ENCODE measurements at places on chromosomes 4 and X. TPM values are rescaled to one million over a fixed set of nuclear protein-coding genes. Genes with fewer than 3 reads are reported as not detected.

The LUZP4 gene
- not detected for total RNA-seq

The AWAT2 gene
- total RNA-seq = not detected

GRCh38 chrX:34657726-34658070, 613 bp upstream of the TMEM47 start:
- DNase-seq = no peak

The SYNPO2 gene
- 0.09 TPM for total RNA-seq

- DNase-seq = no peak
Observed at GRCh38 chrX:129556806-129557315, 16.8 kb downstream of the OCRL start.

The NWD2 gene
- total RNA-seq = not detected

The ARHGAP24 gene
- total RNA-seq = 2.2 TPM

GRCh38 chr4:125191232-125191631, 123.5 kb upstream of the FAT4 start:
- no peak for DNase-seq

The CXCL3 gene
- total RNA-seq = 2.0 TPM

The CTSO gene
- total RNA-seq = 3.2 TPM

The KIT gene
- total RNA-seq = 4.6 TPM

DNA sequence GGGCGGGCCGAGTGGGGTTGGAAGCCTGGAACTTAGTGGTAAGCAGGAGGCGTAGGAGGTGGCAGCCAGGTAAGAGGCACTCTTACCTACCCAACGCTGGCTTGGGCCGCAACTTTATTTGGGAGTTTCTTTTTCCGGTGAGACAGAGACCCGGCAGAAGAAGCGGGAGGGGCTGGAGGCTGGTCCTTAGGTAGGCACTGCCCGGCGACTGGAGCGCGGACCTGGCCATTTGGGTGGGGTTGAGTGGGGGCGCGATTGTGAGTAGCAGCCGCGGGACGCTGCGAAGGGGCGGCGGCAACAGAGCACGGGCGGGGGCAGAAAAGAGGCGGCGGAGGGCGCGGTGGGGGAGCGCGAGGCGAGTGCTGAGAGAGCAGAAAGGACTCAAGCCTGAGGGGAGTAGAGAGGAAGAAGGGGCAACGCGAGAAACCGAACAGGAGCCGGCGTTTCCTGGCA, 334 bp upstream of the POU4F2 start:
- no peak for DNase-seq

DNA sequence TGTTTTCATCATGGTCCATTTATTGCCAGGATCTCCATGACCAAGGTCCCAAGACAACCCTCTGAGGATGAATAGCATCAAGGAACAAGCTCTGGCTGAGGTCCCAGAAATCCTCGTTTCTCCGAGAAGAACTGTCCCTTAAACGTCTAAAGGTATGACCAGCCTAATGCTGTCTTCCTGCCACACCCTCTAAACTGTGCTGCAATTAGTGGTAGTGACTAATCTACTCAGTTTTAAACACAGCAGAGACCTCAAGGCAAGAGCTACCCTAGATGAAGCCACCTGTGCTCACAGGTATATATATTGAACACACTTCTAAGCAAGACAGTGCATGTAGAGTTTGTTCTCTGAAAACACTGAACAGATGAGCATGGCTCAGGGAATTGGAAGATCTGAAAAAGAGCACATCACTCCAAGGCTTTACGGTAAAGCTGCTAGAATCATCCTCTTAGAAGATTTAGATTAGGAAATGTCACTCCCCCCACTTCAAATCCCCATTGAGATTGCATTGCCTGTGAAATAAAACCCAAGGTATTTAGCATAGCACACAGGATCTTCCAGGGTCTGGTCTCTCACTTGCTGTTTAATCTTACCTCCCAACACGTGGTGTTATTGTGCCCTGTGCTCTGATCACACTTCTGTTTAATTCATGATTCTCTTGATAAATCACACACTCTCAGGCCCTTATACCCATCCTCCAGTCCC, 173.9 kb upstream of the VCX3A start:
- no peak for DNase-seq

- DNase-seq = no peak
Observed at GRCh38 chrX:65607070-65607742, 60.2 kb upstream of the MSN start.

DNA sequence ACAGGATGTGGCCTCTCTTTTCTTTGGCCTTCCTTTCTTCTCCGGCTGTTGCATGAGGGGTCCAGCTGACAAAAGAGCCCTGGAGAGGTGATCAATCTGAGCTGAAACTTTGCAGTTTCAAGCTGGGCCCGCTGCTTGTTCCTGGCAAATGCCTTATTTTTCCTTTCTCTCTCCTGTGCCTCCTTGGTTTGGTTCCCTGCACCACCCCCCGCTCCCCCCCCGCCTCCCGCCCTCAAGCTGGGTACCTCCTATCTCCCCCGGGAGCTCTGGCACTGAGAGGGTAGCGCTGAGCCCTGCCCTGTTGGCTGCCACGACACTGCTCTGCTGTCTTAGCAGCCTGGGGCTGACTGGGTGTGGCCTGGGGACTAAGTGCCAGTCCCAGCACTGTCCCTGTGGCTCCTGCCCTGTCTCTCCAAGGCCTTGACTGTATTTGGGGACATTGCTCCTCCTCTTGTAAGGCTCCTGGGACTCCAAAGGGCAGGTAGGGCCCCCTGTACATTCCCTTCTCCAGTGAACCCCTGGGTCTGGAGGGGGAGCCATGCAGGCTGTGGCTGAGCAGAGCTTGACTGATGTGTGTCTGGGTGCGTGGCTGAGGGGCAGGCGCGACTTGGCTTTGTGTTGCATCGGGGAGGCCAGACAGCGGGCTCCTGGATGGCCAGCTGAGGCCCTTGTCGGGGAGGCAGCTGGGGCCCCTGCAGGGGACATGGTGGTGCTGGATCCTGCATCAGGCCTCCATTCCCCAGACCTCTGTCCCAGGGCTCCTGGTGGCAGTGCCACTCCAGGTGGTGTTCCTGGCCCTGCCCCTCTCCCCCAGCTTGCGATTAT, 1.1 kb downstream of the PLXNA3 start:
- DNase-seq = peak; percentile 35

DNA sequence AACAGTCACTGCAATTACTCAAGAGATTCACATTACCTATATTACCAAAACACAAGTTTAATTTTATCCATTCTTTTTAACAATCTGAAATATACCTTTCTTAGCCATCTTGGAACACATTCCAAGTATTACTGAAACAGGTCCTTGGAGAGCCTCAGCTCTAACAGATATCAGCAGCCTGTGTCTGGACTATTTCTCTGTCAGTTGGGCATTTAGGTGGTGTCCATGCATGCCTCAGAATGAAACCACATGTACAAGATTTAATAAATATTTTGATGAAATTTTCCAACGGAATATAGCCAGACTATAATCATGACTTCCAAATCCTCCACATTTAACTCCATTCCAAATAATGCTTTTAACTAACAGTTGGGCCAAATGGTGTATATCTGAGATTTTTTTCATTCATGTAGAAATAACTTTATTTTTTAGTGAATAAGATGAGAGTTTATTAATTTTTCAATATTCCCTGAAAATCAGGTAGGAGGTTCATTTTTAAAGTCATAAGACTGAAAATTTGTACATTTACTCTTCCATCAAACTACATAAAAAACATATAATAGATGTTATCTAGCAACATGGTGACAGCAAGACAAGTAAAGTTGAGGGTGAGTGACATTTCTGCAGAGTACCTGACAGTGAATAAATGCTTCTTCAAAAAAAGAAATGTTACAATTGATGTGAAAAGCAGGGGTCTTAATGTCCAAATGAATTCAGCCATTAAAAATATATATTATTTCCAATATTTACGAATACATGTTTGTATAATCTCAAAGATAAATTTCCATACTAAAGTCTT, 174.2 kb downstream of the DCHS2 start:
- no peak for DNase-seq

GRCh38 chrX:129534816-129535578, 5.1 kb upstream of the OCRL start:
- no peak for DNase-seq

DNA sequence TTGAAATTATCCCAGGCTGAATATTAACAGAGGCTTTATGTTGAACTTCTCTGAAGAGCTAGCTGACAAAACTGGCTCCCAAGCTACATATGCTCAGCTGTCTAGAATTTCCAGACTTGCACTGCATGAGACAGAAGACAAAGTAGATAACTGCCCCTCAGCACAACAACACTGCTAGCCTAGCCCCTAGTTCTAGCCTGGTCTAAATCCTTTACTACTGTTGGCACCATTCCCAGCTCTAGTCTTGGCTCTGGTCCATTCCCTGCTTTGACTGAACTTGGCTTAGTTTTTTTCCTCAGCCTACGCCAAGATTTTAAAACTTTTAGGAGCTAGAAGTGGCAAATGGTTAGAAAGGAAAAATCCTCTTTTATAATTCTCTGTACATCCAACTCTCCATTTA, 7.6 kb upstream of the OPHN1 start:
- DNase-seq = no peak

- DNase-seq = no peak
Observed at GRCh38 chrX:150792949-150793527, 99.8 kb downstream of the MTMR1 start.

The NLRP2B gene
- not detected for total RNA-seq

- DNase-seq = no peak
Observed at GRCh38 chr4:20462426-20463175, 210.9 kb downstream of the SLIT2 start.

DNA sequence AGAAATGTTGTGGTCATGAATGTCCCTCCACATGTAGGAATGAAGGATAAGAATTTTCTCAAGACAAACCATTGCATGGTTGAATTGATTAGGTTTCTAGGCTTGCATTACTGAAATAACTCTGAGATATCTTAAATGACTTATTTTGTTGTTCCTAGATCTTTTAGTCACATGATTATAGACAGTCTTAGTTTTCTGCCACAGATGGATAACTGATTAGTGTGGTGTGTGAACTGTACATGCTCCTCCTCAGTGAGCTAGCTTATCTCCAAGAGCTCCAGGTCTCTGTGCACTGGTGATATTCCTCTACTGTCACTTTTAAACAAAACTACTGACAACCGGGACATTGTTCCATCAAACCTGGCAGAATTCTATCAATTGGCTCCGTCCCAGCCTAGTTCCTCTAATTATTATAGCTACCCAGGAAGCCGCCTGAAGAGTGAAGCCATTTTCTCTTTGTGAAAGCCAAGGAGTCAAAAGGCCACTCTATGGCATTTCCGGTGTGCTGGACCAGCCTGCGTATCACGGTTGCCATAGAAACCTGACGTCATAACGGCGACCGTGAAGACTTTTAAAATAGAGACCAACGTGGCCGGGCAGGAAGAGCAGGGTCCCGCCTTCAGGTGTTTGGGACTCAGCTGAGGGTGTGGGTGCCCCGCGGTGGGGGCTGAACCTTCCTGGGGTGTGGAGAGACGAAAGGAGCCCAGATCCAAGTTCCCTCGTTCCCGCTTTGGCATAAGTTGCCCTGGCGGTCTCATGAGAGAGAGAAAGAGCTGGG, 28.1 kb downstream of the BEX3 start:
- peak; percentile 91 for DNase-seq

DNA sequence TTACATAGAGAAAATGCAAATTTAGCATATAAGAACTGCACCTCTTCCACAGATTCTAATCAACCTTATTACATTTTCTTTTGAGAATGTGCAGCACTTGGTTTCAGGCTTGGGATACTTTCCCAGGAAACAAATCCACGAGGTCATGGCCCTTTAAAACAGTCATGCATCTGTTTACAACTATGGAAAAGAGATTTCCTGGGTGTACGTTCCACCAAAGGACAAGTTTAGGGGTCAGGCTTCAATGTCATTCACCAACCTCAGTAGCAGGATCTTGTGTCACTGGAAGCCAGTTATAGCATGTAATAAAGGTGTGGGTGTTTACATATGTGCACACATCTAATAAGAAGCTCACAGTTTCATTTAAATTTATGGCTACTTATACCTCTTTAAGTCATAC, 30.7 kb downstream of the EREG start:
- DNase-seq = no peak

The SORCS2 gene
- total RNA-seq = 12.9 TPM

GRCh38 chrX:69285881-69286564, 120.8 kb upstream of the PJA1 start:
- DNase-seq = peak; percentile 82

The MAGEC3 gene
- not detected for total RNA-seq

The DGKQ gene
- total RNA-seq = 16.0 TPM

DNA sequence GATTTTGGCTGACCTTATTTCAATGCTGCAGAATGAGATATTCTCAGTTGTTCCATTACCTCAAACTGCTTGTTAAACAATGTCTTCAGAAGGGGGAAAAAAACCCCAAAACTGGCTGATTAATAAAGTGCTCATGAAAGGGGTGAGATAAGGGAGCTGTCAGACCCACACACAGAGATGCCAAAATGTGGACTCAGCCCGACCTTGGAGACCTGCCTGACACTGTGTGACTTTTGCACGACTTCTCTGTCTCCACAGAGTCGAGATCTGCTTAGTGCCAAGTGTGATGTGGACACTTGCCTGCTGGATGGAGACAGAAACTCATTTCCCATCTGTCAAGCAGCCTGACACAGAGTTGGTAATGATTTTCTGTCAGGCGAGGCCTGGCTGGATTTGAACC, 31.5 kb downstream of the REELD1 start:
- DNase-seq = no peak

The UGT2B10 gene
- not detected for total RNA-seq

The CLTRN gene
- 2.0 TPM for total RNA-seq

The FOXP3 gene
- 0.19 TPM for total RNA-seq

The AR gene
- 8.1 TPM for total RNA-seq

GRCh38 chrX:29397506-29397905, 810.3 kb downstream of the IL1RAPL1 start:
- no peak for DNase-seq

GRCh38 chr4:98521486-98521885, 136.9 kb downstream of the TSPAN5 start:
- DNase-seq = no peak

The AFP gene
- 0.62 TPM for total RNA-seq

The SLC2A9 gene
- total RNA-seq = not detected

- no peak for DNase-seq
Observed at GRCh38 chr4:62544428-62544827, 1344.3 kb downstream of the ADGRL3 start.

DNA sequence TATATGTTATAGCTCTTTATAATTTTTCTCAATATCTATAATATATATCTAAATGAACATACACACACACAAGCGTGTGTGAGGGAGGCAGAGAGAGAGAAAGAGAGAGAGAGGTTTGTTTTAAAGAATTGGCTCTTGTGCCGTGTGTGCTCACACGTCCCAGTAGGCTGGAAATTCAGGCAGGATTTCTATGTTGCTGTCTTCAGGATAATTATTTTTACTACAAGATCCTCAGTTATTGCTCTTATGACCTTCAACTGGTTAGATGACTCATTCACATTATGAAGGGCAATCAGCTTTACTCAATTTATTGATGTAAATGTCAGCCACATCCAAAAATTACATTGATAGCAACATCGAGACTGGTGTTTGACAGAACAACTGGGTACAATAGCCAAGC, 1520.7 kb upstream of the PCDH7 start:
- DNase-seq = no peak

The ELF4 gene
- total RNA-seq = not detected

The GYG2 gene
- 44.4 TPM for total RNA-seq

Data from neural progenitor cell (in vitro differentiated cells).